ENCODE measurements at places on chromosomes 2 and 18.

- no peak for DNase-seq
These were observed 30.1 kb upstream of the MC5R start for GRCh38 chr18:13793819-13794218.

DNA sequence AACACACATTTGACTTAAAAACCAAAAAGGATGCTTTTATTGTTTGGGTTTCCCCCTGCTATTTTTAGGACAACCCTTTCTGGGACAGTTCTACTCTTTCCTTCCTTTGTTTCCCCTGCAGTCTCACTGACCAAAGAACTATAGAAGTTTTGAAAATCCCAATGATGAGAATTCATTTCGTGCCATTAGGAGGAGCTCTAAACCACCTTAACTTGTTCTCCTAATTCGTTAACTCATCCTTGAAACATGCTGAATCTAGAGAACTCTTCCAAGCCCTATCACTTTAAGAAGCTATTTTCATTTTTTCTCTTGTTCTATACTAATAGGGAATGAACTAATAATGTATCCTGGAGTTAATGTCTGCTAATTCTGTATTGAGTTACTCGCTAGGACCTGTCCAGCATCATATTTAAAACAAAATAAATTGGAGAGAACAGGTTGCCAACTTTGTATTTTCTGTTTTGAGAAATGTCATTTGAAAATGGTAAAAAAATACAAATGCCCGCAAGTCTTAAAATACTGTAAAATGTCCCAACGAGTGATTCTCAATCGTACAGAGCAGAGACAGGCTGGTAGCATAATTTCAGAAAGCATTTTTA lies 62.9 kb downstream of the AFTPH start:
- peak; percentile 72 for DNase-seq

DNA sequence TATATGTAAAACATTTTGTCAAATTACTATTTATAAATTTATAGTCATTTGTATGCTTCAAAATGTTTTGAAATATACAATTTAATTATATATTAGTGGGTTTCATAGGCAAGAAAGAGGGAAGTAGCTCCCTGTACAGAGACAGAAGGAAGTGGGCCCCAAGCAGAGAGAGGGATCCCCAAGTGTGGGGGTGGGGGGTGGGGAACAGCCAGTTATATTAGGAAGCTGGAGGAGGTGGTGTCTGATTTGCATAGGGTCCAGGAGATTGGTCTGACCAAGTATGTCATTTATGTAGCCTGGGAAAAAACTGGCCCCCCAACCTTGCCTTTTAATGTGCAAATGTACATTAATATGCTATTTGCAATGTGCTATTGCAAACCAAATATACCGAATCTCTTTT lies 76.5 kb upstream of the ZSWIM2 start:
- DNase-seq, result no peak

GRCh38 chr18:31603315-31603714 lies 11.6 kb downstream of the TTR start:
- peak; percentile 5 for DNase-seq

GRCh38 chr2:222738809-222739208 lies 67.4 kb downstream of the MOGAT1 start:
- DNase-seq, result no peak

GRCh38 chr2:218727502-218728165 lies 17.0 kb downstream of the TTLL4 start:
- peak; percentile 14 for DNase-seq

- DNase-seq, result peak; percentile 90
These were observed 155.3 kb upstream of the MYO3B start for GRCh38 chr2:170022692-170023091.

- DNase-seq, result no peak
These were observed 3.3 kb upstream of the ACOXL start for GRCh38 chr2:110729106-110729505.

DNA sequence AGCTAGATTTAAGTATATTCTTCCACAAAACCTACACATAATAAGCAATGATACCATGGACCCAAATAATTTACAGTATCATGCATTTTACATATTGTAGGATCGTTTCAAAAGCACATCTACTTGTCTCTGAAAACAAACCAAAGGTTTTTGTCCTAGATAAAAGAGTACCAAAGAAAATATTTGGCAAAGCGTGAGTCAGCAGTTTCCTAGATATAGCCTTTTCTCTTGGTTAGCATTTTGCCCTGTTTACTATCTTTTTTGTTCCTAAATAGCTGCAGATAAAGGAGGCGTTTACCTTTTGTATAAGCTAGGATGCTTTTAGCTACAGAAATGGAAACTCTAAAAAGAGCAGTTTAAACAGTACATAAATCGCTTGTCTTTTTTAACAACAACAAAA lies 305.8 kb upstream of the GULP1 start:
- no peak for DNase-seq

GRCh38 chr2:41701231-41701630 lies 346.6 kb upstream of the PKDCC start:
- no peak for DNase-seq

DNA sequence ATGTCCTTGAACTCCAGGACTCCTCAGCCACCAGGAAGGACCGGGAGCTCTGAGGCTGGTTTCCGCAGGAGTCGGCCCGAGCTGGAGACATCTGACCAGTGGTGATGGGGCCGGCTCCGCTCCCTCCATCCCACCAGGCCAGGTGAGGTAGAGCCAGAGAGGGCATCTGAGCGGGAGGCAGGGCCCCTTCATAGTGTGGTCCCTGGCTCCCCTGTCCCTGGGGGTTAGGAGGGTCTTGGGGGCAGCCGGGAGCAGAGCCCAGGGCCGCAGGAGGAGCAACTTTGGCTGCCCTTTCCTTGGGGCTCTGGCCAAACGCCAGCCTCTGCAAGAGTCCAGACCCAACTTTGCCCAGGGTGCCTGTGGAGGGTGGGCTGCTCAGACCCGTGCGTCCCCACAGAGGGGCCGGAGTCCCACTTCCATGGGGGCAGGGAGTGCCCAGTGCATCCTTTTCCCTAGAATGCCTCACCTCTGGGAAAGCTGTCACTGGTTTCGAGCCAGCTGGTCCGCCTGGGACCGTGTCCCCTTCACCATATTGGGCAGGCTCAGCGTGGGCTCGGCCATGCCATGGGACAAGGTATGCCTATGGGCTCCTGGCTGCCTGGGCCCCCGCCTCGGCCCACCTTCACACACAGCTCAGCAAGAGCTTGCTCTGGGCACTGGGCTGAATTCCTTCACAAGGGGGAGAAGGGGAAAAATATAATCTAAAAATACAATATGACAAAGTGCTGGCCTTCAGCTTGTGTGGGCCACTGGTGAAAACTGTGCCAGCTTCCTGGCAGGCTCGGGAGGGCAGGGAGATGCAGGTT lies 148.6 kb downstream of the TWIST2 start:
- DNase-seq, result no peak

GRCh38 chr2:161825429-161825828 lies 201.2 kb downstream of the SLC4A10 start:
- DNase-seq, result no peak

- DNase-seq, result peak; percentile 89
These were observed 7.6 kb upstream of the LPIN1 start for GRCh38 chr2:11738589-11739436.

DNA sequence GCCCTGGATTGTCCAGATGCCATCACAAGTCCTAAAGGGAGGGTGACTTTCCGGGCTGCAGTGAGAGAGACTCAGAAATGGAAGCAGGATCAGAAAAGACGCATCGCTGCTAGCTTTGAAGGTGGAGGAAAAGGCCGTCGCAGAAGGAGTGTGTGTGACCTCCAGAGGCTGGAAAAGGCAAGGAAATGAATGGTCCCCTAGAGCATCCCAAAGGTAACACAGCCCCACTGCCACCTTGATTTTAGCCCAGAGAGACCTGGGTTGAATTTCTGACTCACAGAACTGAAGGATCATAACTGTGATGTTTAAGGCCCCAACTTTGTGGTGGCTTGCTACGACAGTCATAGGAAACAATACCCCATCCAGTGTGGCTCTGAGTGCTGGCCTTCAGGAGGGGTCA lies 8.6 kb upstream of the NCK2 start:
- no peak for DNase-seq

DNA sequence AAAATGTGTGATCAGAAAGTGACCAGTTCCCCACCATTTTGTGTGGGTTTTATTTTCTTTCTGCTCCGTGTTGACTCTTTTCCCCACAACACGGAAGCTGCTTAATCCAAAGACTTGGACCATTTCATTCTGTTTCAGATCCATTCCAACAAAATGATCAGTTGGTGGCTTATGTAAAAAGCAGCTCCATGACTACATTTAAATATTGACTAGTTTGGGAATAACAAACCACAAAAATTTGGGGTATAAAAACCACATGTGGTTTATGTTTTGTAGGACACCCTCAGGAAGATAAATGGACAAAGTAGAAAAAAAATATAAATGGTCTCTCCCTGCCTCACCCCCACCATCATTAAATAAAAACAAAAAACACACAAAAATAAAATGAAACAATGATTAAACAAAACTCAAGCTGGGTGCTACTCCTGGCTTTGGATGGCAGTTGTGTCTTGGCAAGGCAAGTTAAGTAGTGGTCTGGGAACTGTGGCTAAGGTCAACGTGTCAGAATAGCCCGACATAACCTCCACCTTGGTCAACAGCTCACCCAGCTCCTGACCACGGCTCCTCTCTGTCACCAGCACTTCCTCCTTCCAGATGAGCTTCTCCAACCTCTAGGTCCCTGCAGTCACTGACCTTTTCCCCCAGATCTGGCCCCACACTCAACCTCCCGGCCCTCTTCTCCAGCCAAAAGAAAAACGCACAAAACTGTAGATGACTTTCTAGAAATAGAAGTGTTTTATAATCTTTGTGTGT lies 12.8 kb upstream of the WIPF1 start:
- peak; percentile 88 for DNase-seq

GRCh38 chr2:160220545-160221009 lies 20.5 kb upstream of the ITGB6 start:
- no peak for DNase-seq

- DNase-seq, result no peak
These were observed 176.5 kb downstream of the FAM210A start for GRCh38 chr18:13549880-13550232.

DNA sequence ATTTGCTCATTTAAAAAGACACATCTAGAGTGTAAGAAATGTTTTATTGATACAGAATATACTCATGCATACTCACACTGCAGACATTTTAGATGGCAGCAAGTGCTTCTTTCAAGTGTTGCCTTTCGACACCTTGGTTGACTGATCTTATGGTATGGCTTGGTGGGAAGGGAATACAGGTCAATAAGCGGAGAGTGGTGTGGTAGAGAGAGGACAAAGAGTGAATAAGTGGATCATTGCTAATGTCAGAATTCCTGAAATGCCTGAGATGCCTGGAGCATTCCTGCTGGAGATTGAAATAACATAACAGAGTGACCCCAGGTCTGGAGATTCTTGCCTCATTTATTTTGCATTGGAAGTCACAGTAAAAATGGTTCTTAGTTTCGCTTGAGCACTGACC lies 76.7 kb downstream of the RND3 start:
- DNase-seq, result peak; percentile 73

DNA sequence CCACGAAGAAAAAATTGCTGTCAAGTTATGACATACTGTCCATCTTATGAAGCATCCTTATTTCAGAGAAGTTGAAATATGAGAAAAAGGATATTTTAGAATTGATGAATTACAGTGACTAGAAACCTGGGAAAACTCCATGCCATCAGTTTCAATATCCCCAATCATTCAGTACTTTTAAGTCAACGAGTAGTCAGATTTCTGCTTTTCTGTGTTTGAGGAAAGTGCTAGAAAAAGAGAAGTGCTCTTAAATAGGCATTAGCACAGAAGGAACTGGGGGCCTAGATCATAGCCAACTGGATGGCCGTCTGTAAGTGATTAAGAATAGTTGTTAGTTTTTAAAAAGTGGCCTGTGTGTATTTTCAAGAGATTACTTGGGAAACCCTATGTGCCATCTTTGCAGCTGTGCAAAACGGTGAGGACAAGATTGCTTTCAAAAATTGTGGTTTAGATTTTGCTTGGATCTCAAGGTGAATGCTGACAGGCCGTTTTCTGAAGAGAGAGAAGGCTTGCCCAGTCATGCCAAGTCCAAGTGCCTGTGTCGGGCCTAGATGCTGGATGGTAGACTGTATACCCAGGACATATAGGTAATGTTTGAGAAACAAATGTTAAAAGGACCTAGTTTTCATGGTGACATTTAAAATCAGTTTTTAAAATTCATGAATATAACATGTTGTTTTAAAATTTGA lies 5.1 kb downstream of the NEDD4L start:
- no peak for DNase-seq

DNA sequence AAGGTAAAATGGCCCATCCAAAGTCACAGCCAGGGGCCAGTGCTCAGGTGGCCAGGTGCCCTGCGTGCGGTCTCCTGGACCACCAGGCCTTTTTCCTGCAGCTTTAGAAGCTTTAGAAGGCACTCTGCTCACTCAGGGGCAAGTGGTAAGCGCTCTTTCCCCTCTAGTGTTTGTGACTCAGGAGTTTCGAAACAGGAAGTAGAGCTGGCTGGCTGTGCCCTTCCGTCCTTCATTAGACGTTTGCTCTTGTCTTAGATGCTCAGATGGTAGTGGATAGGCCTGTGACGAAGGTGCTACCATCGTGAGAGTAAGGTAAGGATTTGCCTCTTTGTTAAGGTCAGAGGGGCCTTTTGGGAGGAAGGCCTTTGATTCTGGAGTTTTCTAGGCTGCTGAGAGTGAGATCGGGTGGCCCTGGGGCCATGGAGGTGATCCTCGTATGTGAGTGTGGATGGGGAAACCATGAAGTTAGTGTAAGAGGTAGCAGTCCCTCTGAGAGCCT lies at the start of gene CASP8:
Gene CASP8, plus strand, starts transcription at position 235 of the 499 bp plus-strand sequence. CDS start 5,951 bp downstream, outside the sequence.
- DNase-seq, result peak; percentile 54

GRCh38 chr2:158518084-158518483 lies 61.3 kb downstream of the PKP4 start:
- DNase-seq, result peak; percentile 79

DNA sequence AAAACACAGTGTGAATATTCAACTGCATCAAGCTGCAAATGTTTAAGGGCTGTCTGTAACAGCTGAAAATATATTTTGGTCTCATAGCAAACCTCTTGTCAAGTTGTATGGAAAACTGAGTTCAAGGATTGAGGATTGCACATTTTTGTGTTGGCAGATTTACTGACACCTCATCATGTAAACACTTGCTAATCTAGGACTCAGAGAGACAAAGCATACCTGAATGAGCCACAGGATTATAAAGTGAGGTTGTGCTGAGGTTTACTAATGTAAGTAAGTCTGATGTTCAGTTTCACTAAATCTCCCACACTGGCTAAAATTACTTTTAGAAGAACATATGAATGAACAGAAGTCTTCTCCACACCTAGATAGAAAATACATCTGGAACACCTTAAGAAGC lies 1993.1 kb upstream of the CELF4 start:
- DNase-seq, result peak; percentile 1

DNA sequence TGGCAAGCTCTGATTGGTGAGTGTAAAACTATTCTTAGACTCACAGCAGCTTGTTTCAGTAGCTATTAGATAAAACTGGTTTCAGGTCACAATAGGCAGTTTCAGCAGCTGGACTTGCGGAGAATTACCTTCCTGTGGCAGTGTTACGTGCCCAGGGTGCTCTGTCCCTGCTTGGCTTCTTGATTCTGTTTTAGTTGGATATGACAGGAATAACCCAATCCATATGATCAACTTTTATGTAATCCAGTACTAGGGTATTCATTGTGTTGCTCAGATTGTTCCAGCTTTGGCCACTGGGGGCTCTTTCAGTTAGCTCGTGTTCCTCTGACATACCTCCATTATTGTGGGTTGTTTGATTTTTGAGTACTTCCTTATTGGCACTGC lies 43.1 kb downstream of the INPP4A start:
- no peak for DNase-seq

- no peak for DNase-seq
These were observed 77.6 kb upstream of the CRIM1 start for GRCh38 chr2:36277881-36278523.

- DNase-seq, result no peak
These were observed 1.1 kb upstream of the HOXD9 start for GRCh38 chr2:176121190-176122051.

- DNase-seq, result no peak
These were observed 21.2 kb upstream of the OR6B3 start for GRCh38 chr2:240074545-240074944.
